CD4-positive, alpha-beta T cell treated with Interferon alpha-2 for 1 hour (primary cell): ENCODE measurements at places on chromosomes 5 and 9.

- DNase-seq, result no peak
These were observed 21.9 kb downstream of the CRHBP start for GRCh38 chr5:76974785-76975184.

DNA sequence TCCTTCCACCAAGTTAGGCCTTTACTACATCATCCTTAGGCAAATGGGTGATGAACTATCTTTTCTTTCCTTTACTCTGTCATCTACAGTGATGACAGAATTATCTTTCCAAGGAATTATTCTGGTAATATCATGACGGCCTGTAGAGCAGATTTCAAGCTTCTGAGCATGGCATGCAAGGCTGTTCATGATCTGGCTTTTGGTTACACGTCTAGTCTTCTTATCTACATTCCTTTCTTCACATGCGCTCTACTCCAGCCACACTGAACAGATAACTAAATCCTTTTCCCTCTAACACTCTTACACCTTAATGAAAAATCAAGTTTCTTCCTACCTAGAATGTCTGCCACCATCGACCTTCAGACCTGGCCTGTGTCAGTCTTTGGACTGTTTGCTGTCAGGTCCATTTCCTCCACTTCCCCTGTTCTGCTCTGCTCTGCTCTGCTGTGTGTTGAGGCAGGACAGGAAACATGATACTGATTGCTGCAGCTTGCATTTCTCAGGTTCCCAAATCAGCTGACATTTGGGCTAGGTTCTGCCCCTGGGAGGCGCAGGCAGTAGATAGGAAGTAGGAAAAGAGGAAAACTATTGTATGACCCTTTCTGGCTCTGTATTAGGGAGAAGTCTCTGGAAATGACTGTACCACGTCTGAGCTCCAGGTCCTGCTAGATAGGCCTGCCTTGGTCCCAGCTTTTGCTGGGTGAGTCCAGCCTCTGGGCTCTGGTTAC, 4.2 kb downstream of the SCGB3A2 start:
- DNase-seq, result no peak

GRCh38 chr5:65903581-65903980, 22.8 kb upstream of the ERBIN start:
- DNase-seq, result no peak

- no peak for DNase-seq
These were observed 166.8 kb downstream of the ATP10B start for GRCh38 chr5:160685219-160685618.

DNA sequence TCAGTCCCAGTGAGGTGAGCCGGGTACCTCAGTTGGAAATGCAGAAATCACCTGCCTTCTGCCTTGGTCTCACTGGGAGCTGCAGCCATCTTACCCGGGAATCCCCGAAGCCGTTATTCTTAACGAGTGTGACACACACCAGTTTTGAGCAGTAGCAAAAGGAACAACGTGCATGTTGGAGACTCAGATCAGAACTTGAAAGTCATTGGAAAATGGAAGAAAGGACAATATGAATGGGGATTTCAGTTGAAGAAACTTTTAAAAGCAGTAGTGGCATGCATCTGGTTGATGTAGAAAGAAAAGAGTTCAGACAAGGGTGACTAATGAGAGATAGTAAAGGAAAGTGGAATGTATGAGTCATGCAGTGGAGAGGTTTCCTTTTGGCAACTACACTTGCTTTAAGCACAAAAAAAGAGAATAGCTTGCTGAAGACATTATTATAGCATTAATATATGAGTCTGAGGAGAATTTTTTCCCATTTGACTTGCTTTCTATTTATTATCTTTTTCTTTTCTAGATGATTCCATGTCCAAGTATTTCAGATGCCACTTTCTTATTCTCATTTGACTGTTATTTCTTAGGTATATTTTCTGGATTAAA, 44.4 kb upstream of the ANKDD1B start:
- peak; percentile 36 for DNase-seq

DNA sequence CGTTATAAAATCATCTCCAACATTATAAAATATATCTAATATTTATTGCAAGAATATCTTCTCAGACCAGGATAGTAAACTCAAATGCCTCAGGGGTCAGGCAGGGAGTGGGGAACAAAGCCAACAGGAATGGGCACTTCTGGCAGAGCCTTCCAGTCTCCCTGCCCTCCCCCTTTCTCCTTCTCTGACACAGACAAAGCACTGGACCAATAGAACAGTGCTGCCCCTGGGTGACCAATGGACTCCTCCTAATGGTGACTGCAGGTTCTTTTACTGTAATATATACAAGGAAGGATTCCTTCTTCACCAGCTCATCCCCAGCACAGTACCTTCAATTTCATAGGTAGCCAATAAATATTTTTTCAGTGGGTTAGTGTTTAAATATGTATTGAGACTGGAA, 31.1 kb upstream of the MAMDC2 start:
- no peak for DNase-seq
